ENCODE measurements at places on chromosomes 4 and X.

GRCh38 chrX:77493677-77494553 lies 46.7 kb downstream of the FGF16 start:
- H3K4me3 ChIP-seq: no peak overlapping the region
- no peak for DNase-seq
- H3K36me3 ChIP-seq: no peaks in the 10 kb centered on the region
- no peak overlapping the region for H3K27ac ChIP-seq
- no peaks in the 10 kb centered on the region for H3K4me1 ChIP-seq

DNA sequence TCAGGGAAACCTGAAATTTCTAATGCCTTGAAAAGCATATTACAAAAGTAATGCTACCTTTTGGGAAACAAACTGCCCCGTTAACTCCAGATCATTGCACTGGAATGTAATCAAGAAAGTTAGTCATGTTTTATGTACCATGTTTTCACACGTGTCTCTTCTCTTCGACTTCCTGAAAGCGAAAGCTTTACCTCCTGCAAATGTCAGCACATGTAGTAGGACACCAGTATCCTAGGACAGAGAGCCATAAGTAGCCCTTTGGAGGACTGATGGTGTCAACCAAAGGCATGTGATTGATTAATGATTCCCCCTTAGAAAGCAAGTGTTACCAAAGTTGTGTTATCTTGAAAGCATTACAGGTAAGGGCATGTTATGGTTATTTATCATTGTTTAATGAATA lies 8.8 kb upstream of the MND1 start:
- H3K36me3 ChIP-seq: no peaks in the 10 kb centered on the region
- H3K27me3 ChIP-seq: no peaks in the 10 kb centered on the region
- no peak overlapping the region for H3K27ac ChIP-seq
- H3K4me3 ChIP-seq: no peak overlapping the region

DNA sequence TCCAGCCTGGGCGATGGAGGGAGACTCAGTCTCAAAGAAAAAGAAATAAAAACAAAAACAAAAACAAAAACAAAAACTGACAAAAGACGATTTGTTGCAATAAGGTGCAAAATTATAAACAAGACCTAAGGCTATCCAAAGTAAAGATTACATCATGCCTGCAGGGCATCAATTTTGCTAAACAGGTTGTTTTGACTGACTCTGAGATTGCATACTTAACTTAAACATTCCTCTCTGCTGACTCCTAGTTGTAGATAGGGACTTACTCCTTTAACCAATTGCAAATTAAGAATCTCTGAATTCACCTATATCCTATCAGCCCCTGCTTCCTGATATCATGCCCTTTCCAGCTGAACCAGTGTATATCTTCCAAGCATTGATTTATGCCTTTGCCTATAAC lies 2687.3 kb downstream of the PCDH7 start:
- H3K36me3 ChIP-seq: no peaks in the 10 kb centered on the region
- no peak overlapping the region for H3K27ac ChIP-seq
- no peaks in the 10 kb centered on the region for H3K27me3 ChIP-seq
- no peak for DNase-seq
- H3K4me1 ChIP-seq: no peaks in the 10 kb centered on the region

- peak overlapping the region; percentile 62 for H3K27ac ChIP-seq
- H3K4me1 ChIP-seq: peaks cover 10% of the 10 kb centered on the region
- no peaks in the 10 kb centered on the region for H3K36me3 ChIP-seq
- peak overlapping the region; percentile 89 for H3K4me3 ChIP-seq
- no peaks in the 10 kb centered on the region for H3K27me3 ChIP-seq
These were observed 1.1 kb upstream of the SLC10A7 start for GRCh38 chr4:146522869-146523205.

DNA sequence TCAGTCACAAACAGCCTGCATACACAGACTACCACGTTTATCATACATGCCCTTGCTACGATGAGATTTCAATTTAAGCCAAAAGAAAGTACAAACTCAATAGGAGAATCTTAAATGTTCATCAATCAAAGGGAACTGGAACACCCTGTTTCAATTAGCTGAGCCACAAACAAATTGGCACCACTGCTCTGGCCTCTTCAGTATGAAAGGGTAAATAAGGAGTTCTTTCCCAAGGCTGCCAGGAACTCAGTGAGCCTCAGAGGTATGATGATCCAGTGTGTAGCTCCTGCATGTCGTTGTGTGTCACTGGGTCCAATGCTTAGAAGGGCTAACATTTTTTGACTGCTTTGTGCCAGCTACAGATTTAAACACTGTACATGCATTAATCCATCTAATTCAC lies 5.4 kb downstream of the RNF150 start:
- no peaks in the 10 kb centered on the region for H3K36me3 ChIP-seq
- H3K27me3 ChIP-seq: peaks cover 39% of the 10 kb centered on the region
- H3K4me3 ChIP-seq: no peak overlapping the region
- DNase-seq: no peak

DNA sequence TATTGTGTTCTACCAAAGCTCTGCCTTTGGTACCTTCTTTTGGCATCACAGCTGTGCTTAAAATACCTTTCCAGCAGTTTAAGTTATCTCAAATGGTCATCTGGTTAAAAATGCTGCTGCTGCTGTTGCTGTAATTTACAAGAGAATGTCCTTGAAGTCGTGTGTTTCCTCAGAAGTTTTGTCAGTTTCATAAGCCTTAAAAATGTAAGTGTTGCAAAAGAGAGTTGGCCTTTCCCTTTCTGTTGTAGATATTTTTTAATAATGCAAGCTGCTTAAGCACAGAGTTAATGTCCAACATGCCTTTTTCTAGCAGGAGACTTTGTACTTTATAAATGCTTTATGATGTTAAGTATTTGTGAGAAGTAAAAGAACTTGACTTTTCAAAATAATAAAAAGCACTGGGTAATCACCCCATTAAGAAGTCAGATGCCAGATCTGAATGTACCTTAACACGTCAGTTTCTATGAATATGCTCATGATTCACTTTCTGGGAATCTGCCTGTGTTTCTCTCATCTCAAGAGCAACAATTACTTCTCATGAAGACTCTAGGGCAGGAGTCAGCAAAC lies 35.3 kb upstream of the TENM3 start:
- H3K4me3 ChIP-seq: no peak overlapping the region
- H3K36me3 ChIP-seq: no peaks in the 10 kb centered on the region
